ENCODE measurements at places on chromosomes 6 and 20. TPM values are rescaled to one million over a fixed set of nuclear protein-coding genes. Genes with fewer than 3 reads are reported as not detected.

Gene PCK1
- 21.6 TPM for total RNA-seq

- DNase-seq: no peak
These were observed 334.3 kb downstream of the ZFAND3 start for GRCh38 chr6:38153798-38154345.

DNA sequence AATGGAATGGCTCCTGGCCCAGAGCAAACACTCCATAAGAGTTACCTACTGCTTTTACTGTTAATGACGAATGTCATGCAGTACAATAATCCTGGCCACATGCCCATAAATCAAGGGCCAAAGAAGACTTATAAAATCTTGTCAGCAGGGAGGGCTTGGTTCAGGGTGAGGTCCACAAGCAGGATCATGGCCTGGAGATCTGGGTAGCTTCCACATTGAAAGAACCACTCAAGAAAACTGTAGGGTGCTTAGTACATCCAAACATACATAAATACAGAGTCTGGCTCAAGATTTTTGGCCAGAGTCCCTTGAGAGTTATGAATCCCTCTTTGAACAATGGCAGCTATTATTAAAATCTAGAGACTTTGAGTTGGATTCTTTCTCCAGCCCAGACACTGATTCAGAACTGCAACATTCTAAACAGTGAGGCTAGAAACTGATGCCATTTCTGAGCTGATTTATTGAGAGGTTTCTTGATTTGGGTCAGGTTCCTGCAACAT lies 188.7 kb downstream of the CDC5L start:
- DNase-seq: no peak

GRCh38 chr6:13810688-13811446 lies 3.5 kb downstream of the MCUR1 start:
- DNase-seq: no peak
